Activated naive CD8-positive, alpha-beta T cell treated with anti-CD3 and anti-CD28 coated beads, Interleukin-2, amount 50 U/mL, for 24 hours (primary cell): ENCODE measurements at places on chromosomes 11 and 22.

GRCh38 chr11:27423125-27423524 lies 49.5 kb downstream of the LGR4 start:
- H3K36me3 ChIP-seq, result no peaks in the 10 kb centered on the region
- H3K27me3 ChIP-seq, result peaks cover 2% of the 10 kb centered on the region
- no peak overlapping the region for H3K4me3 ChIP-seq

GRCh38 chr11:99327066-99327465 lies 306.3 kb downstream of the CNTN5 start:
- H3K4me1 ChIP-seq, result no peaks in the 10 kb centered on the region
- no peak overlapping the region for H3K27ac ChIP-seq
- no peaks in the 10 kb centered on the region for H3K36me3 ChIP-seq
- H3K27me3 ChIP-seq, result no peaks in the 10 kb centered on the region

GRCh38 chr22:48925450-48925849 lies 902.2 kb downstream of the BRD1 start:
- no peaks in the 10 kb centered on the region for H3K4me1 ChIP-seq
- no peak for DNase-seq
- H3K27me3 ChIP-seq, result peaks cover 35% of the 10 kb centered on the region
- H3K27ac ChIP-seq, result no peak overlapping the region
- no peaks in the 10 kb centered on the region for H3K36me3 ChIP-seq

- no peaks in the 10 kb centered on the region for H3K27me3 ChIP-seq
- no peaks in the 10 kb centered on the region for H3K4me1 ChIP-seq
- H3K27ac ChIP-seq, result no peak overlapping the region
- H3K4me3 ChIP-seq, result no peak overlapping the region
- H3K36me3 ChIP-seq, result peaks cover 62% of the 10 kb centered on the region
These were observed 12.9 kb downstream of the RANGAP1 start for GRCh38 chr22:41273128-41273527.

GRCh38 chr11:35909511-35910265 lies 34.2 kb upstream of the LDLRAD3 start:
- H3K36me3 ChIP-seq, result no peaks in the 10 kb centered on the region
- no peaks in the 10 kb centered on the region for H3K4me1 ChIP-seq
- H3K4me3 ChIP-seq, result no peak overlapping the region

DNA sequence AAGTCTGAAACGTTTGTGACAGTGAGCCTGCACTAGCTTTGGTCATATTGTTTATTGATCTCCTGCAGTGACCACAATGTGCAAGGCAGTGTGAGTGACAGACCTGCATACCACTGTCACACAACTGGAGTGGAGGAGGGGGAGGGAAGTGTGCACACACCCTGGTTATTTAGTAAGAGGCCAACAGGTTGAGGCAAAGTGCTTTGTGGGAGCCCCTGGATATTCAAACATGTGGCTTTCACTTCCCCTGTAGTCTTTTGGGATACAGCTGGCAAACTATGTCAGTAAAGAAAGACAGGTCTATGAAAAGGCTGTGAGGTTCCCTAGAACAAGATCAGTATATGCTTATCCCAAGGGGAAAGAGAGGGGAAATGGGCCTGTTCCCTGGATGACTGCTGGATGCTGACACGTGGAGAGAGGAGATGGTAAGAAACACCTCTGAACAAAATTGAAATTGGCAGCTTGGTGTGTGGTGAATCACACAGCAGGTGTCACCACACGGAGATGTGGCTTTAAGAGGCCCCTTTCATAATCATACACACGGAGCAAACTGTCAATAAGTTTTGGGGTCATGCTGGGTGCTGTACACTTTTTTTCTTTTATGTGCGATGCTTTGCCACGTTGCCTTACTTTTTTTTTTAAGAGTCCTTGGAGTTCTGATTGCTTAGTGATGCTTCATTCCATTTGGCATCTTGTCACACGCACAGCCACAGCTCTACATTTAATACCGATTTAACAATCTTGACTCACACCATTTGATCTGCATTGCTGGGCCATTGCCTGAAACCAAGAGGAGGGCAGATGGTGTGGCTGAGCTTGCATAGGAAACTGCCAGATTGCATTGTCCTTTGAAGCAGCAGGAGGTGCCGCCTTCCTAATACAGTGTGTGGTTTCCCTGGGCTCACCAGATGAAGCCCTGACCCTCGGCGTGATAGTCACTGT lies 11.3 kb downstream of the OSBP2 start:
- no peak for DNase-seq
- peaks cover 7% of the 10 kb centered on the region for H3K27me3 ChIP-seq
- H3K27ac ChIP-seq, result no peak overlapping the region
- no peaks in the 10 kb centered on the region for H3K36me3 ChIP-seq

DNA sequence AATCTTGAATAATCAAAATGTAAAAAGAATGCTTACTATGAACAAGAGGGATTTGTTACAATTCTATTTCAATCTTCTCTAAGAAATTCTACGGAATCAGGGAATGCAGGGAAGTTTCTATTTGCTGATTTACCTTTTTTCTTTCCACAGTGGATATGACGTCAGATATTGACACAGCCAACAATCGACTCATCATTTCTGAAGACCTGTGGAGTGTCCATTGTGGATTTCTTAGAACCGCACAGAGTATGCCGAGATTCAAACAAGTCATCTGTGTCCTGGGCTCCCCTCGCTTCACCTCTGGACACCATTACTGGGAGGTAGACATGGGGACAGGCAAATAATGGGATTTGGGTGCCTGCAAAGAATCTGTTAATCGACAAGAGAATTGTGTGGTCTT lies 4.1 kb upstream of the RFPL1 start:
- DNase-seq, result no peak
- H3K27ac ChIP-seq, result no peak overlapping the region
- no peak overlapping the region for H3K4me3 ChIP-seq
- peaks cover 13% of the 10 kb centered on the region for H3K27me3 ChIP-seq

DNA sequence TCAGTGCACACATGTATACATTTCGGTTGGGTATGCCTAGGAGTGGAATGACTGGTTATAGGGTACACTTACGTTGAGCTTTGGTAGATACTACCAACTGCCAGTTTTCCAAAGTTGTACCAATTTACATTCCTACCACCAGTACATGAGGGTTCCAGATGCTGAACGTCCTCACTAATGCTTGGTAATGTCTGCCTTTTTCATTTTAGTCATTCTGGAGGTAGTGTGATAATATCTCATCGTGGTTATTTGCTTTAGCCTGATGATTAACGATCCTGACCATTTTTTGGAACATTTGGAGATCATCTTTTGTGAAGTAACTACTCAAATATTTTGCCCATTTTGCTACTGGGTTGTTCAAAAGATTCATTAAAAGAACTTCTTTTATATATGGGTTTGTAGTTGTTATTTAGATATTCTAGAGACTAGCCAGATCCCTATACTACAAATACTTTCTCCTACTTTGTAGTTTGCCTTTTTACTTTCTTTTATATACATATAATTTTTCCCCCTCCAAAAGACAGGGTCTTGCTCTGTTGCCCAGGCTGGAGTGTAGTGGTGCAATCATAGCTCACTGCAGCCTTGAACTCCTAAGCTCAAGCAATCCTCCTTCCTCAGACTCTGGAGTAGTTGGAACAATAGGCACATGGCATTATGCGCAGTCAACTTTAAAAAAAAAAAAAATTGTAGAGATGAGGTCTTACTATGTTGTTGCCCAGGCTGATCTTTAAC lies 62.1 kb downstream of the RBFOX2 start:
- no peaks in the 10 kb centered on the region for H3K4me1 ChIP-seq
- peaks cover 6% of the 10 kb centered on the region for H3K27me3 ChIP-seq
- H3K27ac ChIP-seq, result no peak overlapping the region
- no peak overlapping the region for H3K4me3 ChIP-seq
- DNase-seq, result no peak
